ENCODE measurements at places on chromosomes 2 and 18.

GRCh38 chr2:493228-493627 lies 184.0 kb downstream of the TMEM18 start:
- DNase-seq = no peak

DNA sequence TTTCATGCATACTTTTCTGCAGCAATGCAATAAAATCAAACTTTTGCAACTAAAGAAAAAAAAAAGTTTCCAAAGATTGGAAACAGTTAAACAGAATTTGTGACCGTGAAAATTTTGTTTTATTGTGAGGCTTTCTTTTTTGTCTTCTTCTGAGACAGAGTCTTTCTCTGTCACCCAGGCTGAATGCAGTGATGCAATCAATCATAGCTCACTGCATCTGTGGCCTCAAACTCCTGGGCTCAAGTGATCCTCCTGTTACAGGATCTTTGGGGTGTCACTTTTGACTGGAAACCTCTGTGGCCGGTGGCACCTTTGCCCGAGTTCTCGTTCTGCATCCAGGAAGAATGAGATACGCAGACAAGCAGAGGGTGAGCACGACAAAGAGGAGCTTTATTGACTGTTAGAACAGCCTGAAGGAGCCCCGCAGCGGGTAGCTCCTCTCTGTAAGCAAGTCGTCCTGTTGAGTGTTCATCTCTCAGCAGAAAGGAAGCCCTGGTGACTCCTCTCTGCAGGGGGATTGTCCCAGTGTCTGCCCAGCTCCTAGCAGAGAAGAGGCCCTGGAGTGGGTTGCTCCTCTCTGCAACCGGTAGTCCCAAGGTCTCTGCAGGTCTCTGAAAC lies 16.9 kb upstream of the ILKAP start:
- no peak for DNase-seq

DNA sequence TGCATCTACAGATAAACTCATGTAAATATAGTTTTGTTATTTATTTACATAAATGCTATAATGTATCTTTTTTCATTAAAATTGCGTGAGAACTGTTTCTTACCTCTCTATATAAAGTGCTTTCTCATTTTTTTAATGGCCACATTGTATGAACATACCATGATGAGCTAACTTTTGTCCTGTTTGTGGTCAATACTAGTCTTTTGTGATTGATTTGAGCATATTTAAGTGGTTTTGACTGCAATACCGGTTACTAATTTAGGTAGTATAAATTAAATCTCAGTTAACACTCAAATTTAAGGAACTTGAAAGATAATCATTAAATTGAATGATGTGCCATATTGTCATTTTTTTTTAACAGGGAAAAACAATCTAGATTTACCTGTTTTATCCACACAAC lies 108.2 kb downstream of the HAUS1 start:
- DNase-seq = no peak

GRCh38 chr2:178069551-178069950 lies 3.0 kb downstream of the PDE11A start:
- no peak for DNase-seq

GRCh38 chr18:67265464-67266245 lies 250.9 kb downstream of the DSEL start:
- no peak for DNase-seq

GRCh38 chr2:43136876-43137275 lies 89.5 kb downstream of the ZFP36L2 start:
- DNase-seq = no peak

GRCh38 chr2:190882856-190883582 lies 2.4 kb downstream of the GLS start:
- DNase-seq = no peak

DNA sequence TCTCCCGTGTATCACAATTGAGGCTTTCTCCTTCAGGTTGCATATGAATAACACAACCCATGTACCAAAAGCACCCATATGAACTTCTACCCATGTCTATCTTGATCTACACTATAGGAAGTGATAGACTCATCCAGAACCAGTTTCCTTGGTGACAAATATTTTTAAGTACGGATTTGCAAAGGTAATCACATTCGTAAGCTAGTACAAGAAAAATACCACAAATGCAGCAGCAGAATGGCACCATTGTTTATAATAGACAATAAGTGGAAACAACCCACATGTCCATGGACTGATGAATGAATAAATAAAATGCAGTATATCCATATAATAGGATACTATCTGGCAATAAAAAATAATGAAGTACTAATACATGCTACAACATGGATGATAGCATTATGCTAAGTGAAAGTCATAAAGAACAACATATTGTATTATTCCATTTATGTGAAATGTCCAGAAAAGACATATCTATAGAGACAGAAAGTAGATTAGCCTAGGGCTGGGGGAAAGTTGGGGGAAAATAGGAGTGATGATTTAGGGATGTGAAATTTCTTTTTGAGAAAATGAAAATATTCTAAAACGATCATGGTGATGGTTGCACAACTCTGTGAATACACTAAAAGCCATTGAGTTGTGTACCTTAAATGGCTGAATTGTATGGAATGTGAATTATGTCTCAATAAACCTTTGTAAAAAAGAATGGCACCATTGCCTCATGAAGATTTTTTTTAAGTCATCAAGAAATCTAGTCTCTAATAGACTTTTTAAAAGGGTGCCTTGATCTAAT lies 3.4 kb upstream of the CCDC88A start:
- no peak for DNase-seq

DNA sequence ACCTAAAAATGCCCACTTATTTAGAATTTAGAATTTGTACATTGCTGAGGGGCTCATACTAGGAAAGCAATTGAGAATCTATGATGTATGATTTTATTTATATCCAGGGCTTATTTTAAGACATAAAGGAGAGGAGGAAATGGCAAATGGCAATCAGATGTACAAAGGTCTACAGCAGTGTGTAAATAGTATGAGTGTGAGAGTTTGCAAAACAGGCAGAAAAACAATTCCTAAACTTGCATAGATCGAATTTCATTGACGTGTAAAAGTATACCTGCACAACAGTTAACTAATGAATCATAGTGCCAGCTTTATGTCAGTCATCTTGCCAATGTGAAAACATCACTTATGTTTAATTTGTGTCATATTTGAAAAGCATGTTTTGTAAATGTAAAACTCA lies 718.7 kb upstream of the GCFC2 start:
- DNase-seq = no peak

GRCh38 chr18:46917803-46918600 lies 600 bp downstream of the KATNAL2 start:
- no peak for DNase-seq

DNA sequence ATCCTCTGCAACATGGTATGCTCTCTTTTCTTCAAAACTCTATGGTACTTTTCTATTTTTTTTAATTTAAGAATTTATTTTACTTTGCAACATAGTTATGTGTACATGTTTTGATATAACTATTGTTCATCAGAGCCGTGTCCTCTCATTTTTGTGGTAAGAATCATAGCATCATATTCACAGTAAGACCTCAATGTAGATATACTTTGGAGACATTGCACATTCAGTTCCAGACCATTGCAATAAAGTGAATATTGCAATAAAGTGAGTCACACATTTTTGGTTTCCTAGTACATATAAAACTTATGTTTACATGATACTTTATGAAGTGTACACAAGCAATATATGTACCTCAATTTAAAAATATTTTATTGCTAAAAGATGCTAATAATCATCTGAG lies 22.7 kb upstream of the LINC00305 start:
- no peak for DNase-seq

- DNase-seq = no peak
Measured at GRCh38 chr2:179965291-179966258, 41.5 kb downstream of the CWC22 start.

- no peak for DNase-seq
Measured at GRCh38 chr2:232549655-232550353, 553 bp downstream of the TIGD1 start.

DNA sequence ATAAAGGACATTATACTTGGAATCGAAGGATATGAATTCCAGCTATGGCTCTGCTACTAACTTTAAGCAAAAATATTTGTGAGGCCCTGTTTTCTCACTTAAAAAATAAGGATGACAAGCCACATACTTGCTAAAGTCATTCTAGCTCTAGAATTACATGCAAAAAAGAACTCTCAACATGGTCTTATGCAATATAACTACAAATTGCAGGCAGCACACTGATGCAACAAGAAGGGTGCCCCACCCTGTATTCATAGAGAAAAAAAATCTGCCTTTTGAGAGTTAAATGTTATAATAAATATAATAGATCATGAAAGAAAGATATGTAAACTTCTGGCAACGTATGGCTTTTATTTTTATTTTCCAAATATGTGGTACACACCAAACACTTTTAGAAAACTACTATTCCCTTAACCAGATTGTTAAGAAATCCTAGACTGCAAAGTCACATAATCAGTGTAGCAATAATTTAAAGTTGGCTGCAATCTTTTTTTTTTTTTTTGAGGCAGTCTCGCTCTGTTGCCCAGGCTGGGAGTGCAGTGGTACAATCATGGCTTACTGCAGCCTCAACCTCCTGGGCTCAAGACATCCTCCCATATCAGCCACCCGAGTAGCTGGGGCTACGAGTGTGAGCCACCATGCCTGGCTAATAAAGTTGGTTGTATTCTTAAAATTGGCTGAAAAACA lies 40.2 kb upstream of the WDSUB1 start:
- peak; percentile 42 for DNase-seq

- no peak for DNase-seq
Measured at GRCh38 chr2:98404556-98405250, 40.0 kb upstream of the INPP4A start.

DNA sequence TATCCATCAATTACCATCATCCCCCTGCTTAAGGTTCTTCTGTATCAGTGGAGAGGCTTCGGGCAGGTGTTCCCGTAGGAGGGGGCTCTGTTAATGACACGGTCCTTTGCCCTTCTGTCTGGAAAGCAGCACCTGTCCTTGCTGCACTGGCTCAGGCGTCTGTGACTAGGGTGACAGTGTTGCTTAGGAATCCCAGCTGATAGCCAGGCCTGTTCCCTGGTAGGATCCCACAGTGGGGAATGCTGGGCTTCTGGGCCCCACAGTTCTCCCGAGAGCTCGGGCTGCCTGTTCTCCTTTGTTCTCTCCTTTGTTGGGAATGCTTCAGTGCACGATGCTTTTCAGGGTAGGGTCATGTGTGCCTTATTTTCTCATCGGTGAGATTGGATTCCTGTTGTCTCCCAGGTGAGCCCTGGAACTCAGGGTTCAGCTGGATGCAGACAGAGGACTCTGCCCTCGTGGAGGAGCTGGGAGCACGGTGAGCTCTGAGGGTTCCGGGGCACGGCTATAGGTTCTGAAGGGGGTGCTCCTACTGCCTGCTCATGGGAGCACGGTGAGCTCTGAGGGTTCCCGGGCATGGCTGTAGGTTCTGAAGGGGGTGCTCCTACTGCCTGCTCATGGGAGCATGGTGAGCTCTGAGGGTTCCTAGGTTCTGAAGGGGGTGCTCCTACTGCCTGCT lies 9.6 kb downstream of the SNTG2 start:
- no peak for DNase-seq

DNA sequence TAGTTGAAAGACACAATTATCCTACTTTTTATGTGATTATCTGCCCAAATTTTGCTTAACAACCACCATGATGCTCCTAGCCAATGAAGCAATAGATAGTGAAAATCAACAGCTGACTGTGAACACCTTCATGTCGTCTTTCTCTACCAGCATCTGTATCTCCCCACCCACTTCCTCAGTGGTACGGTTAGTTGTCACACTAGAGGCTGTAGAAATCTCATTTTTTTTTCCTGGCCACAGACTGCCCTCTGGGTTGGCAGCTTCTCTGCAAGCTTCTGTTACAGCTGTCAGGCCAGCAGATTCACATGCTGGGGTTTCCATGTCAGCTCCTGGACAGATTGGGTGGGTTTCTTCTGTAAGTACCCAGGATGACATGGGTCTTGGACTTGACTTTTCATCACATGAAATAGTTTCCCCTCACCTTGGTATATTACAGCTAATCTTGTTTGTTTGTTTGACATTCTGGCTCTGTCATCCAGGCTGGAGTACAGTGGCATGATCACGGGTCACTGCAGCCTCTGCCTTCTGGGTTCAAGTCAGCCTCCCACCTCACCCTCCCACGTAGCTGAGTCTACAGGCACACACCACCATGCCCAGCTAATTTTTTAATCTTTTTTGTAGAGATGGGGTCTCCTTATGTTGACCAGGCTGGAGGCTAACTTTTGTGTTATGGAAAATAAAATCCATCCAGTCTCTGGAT lies 24.3 kb downstream of the STAT4 start:
- DNase-seq = no peak

- no peak for DNase-seq
Measured at GRCh38 chr2:32159678-32160077, 6.0 kb upstream of the SLC30A6 start.

DNA sequence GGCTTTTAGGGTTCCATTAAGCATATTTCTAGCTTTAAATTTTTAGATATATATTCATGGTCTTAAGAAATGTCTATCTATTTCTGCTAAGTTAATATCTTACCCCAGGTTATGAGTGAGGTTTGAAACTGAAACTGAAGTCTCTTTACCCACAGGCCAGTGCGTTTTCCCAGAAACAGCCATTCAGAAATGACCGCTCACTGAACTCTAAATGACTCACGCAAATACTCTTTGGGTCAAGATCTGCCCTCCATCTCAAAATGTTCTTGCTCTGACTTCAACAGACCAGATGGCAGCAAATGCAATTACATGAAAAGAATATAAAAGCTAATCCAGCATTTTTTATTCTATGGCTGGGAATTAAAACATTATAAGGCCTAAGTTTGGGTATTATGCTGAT lies 315.2 kb downstream of the TDRD15 start:
- no peak for DNase-seq

DNA sequence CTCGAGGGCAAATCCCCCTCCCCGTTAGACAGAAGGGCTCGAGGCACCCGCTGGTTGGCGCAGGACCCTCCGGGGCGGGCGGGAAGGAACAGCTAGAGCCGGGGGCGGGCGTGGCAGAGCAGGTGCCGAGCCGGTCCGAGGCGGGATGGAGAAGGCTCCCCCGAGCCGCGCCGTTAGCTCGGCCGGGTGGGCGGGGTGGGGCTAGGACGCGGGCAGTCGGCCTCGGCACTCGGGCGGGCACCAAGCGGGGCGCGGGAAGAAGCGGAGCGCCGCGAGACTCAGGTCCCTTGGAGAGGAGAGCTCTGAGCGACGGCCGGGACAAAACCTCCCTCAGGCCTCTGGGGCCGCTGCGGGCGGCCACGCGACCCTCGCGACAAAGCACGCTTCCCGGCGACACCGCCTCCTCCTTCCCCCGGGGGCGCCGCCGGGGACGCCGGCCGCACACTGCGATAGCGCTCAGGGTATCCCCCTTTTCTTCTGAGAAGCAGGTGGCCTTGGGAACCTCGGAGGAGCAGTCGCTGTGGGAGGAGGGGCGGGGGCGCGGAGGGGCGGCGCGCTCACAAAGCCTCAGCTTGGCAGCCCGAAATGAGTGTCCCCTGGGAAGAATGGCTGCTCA lies 721 bp downstream of the FHOD3 start:
- no peak for DNase-seq

GRCh38 chr2:235642446-235643098 lies 148.7 kb downstream of the AGAP1 start:
- no peak for DNase-seq

- DNase-seq = no peak
Measured at GRCh38 chr18:9706081-9706935, 1.8 kb upstream of the RAB31 start.

- DNase-seq = no peak
Measured at GRCh38 chr2:114049826-114050225, 159.9 kb downstream of the ACTR3 start.
